Activated naive CD8-positive, alpha-beta T cell treated with anti-CD3 and anti-CD28 coated beads for 36 hours (primary cell): ENCODE measurements at places on chromosomes 11 and 22. TPM values are rescaled to one million over a fixed set of nuclear protein-coding genes. Genes with fewer than 3 reads are reported as not detected.

DNA sequence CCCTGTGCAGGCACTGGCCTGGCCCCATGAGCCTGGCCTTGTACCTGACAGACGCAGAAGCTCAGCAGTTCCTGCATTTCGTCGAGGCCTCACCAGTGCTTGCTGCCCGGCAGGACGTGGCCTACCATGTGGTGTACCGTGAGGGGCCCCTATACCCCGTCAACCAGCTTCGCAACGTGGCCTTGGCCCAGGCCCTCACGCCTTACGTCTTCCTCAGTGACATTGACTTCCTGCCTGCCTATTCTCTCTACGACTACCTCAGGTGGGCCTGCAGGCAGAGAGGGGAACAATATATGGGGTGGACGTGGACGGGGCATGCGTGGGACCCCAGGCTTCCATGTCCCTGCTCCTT, 4.9 kb downstream of the LARGE2 start:
- peaks cover 18% of the 10 kb centered on the region for H3K4me1 ChIP-seq
- no peak overlapping the region for H3K4me3 ChIP-seq
- H3K27me3 ChIP-seq = peaks cover 4% of the 10 kb centered on the region
- DNase-seq = no peak

GRCh38 chr22:30908051-30908461, 60.5 kb downstream of the MORC2 start:
- H3K4me1 ChIP-seq = peaks cover under 1% of the 10 kb centered on the region
- no peak overlapping the region for H3K4me3 ChIP-seq
- peaks cover 8% of the 10 kb centered on the region for H3K36me3 ChIP-seq
- no peaks in the 10 kb centered on the region for H3K27me3 ChIP-seq
- no peak overlapping the region for H3K27ac ChIP-seq

GRCh38 chr11:27395556-27396258, 32.7 kb upstream of the CCDC34 start:
- H3K4me1 ChIP-seq = no peaks in the 10 kb centered on the region
- no peak for DNase-seq
- no peaks in the 10 kb centered on the region for H3K36me3 ChIP-seq
- no peak overlapping the region for H3K4me3 ChIP-seq

- no peak overlapping the region for H3K27ac ChIP-seq
- H3K4me1 ChIP-seq = no peaks in the 10 kb centered on the region
- H3K4me3 ChIP-seq = no peak overlapping the region
- H3K36me3 ChIP-seq = no peaks in the 10 kb centered on the region
- no peaks in the 10 kb centered on the region for H3K27me3 ChIP-seq
These were observed 51.8 kb upstream of the TTC12 start for GRCh38 chr11:113262594-113262993.

- no peaks in the 10 kb centered on the region for H3K27me3 ChIP-seq
- no peak overlapping the region for H3K4me3 ChIP-seq
- no peak overlapping the region for H3K27ac ChIP-seq
- no peak for DNase-seq
- H3K36me3 ChIP-seq = peaks cover 13% of the 10 kb centered on the region
- H3K4me1 ChIP-seq = peaks cover 11% of the 10 kb centered on the region
These were observed 44.8 kb upstream of the CRTAM start for GRCh38 chr11:122793515-122793914.

DNA sequence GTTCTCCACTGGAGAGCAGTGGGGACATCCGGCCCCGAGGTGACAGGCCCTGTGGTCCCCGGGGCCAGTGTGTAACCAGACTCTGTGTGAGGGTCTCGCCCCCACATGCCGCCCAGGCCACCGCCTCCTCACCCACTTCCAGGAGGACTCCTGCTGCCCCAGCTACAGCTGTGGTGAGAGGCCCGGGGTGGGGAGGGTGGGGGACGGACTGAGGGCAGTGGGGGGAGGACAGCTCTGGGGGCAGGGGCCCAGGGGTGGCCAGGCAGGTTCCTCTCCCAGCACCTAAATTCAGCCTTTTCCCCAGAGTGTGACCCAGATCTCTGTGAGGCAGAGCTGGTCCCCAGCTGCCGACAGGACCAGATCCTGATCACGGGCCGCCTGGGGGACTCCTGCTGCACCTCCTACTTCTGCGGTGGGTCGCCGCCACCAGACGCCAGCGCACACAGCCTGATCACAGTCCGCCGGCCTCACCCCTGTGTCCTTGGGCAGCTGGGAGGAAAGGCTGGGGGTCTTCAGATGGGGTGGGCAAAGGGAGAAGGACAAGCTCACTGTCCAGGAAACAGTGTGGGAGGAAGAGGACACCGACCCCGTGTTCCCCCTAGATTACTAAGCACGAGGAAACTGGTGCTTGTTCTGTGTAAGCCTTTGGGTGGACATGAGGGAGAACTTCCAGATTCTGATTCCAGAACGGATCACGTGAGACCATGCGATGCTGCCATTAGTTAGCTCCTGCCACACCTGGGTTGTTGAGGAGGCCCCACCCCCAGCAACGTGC, 84.4 kb upstream of the MYOD1 start:
- no peaks in the 10 kb centered on the region for H3K36me3 ChIP-seq
- H3K27me3 ChIP-seq = peaks cover 3% of the 10 kb centered on the region
- H3K4me3 ChIP-seq = no peak overlapping the region

GRCh38 chr11:7889985-7890384, 41.1 kb downstream of the OR10A6 start:
- H3K4me3 ChIP-seq = no peak overlapping the region
- no peak overlapping the region for H3K27ac ChIP-seq
- H3K27me3 ChIP-seq = peaks cover 3% of the 10 kb centered on the region
- no peaks in the 10 kb centered on the region for H3K36me3 ChIP-seq

GRCh38 chr11:115333121-115333520, 171.1 kb downstream of the CADM1 start:
- no peak for DNase-seq
- H3K27ac ChIP-seq = no peak overlapping the region
- no peaks in the 10 kb centered on the region for H3K36me3 ChIP-seq
- no peak overlapping the region for H3K4me3 ChIP-seq

The PRG3 gene
- total RNA-seq = not detected

DNA sequence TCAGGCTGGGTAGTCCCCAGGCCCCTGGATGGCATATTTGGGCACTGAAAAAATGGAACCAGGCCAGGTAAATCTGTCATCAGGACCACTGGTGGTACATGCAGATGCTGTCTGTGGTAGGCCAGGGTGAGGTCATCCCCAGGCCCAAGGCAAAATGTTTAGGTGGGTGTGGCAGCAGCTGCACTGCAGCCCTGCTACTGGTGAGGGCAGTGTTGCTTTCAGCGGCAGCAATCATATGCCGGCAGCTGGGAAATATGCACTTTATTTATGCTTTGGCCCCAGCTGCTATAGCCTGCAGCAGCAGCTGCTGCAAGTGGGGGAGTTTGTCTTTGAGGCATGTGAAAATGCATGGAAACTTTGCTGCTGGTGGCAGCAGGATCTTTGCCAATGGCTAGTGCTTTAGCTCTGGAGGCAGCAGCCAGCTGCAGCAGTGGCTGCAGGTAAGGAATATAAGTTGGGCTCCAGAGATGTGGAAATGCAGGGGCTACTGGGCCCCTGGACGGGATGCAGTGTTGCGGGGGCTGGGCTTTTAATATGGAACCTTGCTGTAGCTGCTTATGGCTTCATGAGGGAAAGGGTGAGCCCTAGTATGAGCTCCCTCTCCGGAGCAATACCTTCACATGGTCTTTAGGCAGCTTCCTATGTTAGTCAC, 365.7 kb upstream of the CADM1 start:
- no peak overlapping the region for H3K27ac ChIP-seq
- no peaks in the 10 kb centered on the region for H3K36me3 ChIP-seq
- no peaks in the 10 kb centered on the region for H3K4me1 ChIP-seq
- no peak overlapping the region for H3K4me3 ChIP-seq

The IL10RA gene
- 41.2 TPM for total RNA-seq

The ABTB2 gene
- 1.4 TPM for total RNA-seq
